ENCODE measurements at places on chromosomes 16 and 17.

- no peak for DNase-seq
Observed at GRCh38 chr17:35909408-35909807, 21.2 kb downstream of the RDM1 start.

DNA sequence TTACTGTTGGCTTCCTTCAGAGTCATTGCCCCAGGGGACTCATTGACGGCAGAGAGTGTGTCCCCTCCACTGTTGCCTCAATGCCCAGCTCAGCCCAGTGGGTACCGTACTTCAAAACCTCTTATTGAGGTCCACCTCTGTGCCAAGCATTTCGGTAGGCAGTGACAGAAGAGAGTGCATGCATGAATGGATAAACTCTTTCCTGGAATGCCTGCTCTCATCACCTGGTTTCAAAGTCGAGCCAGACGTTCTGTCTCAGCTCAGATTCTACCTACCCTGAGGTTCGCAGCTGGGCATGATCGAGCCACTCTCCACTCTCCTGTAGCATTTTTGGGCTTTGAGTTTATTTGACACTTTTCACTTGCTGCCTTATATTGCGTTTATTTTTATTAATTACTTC is 647.0 kb downstream of the MAF start:
- DNase-seq: no peak

- no peak for DNase-seq
Observed at GRCh38 chr17:35214192-35214591, 20.0 kb upstream of the SLC35G3 start.

GRCh38 chr17:55546991-55547664 is 35.9 kb upstream of the SMIM36 start:
- DNase-seq: no peak

- no peak for DNase-seq
Observed at GRCh38 chr16:84862804-84863480, 43.2 kb downstream of the CRISPLD2 start.

DNA sequence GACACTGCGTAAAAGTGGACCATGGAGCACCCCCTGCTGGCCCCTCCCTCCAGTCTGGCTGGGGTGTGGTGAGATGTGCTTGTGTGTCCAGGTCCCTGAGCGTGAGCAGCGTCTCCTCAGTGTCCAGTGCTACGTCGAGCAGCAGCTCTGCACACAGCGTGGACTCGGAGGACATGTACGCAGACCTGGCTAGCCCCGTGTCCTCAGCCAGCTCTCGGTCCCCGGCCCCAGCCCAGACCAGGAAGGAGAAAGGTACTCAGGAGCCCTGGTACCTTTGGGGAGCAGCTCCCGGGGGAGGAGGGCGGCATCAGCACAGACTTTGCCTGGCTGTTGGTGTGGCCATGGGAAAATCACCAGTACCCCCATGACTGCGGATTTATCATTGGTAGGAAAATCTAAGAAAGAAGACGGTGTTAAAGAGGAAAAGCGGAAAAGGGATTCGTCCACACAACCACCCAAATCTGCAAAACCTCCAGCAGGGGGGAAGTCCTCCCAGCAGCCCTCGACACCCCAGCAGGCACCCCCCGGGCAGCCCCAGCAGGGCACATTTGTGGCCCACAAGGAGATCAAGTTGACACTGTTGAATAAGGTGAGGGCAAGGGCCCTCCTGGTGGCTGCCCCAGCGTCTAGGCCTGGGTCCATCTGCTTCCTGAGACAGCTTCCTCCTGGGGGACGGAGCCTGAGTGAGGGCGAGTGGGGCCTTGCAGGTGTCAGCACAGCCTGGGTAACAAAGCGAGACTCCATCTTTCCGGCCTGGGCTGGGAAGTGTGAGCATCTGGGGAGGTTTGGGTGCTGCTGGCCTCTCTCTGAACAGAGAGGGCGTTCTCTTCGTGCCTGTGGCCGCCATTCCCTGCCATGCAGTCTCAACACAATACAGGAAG is 10.6 kb upstream of the IL17C start:
- DNase-seq: no peak

DNA sequence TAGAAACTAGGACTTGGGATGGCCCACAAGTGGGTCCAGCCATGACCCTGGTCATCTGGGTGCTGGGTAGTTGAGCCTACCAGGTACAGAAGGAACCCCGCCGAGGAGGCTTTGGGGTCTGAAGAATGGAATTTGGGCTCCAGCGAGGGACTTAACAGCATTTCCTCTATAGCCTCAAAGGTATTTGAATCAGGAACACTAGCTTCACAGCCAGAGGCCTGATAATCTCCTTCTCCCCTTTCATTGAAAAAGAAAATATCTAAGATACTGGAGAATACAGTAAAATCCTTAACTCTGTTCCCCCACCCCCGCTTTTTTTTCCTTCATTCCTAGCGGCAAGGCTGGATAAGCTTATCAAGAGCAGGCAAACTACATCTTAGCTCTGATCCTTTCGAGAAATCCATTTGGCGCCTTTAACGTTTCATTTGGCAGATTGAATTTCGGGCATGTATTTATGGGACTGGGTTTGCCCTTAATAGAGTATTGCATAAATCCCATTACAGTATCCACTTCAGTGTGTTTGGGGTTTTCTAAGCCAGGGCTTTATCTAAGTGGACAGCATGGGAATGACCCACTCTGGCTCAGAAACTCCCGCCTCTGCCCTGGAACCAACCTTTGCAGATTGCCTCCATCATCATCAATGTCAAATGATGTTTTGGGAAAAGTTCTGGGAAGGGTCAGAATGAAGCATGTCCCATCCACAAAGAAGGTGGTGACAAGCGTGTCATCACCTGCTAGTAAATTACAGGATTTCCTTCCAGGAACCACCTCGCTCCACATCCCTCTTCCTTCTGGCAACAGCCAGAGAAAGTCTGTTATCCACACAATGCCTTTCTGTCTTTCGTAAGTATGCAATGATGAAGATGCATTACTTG is 36.9 kb downstream of the XYLT1 start:
- no peak for DNase-seq

- DNase-seq: no peak
Observed at GRCh38 chr17:3049705-3050295, 13.6 kb downstream of the OR1D5 start.

- DNase-seq: no peak
Observed at GRCh38 chr16:54946909-54947308, 16.2 kb downstream of the IRX5 start.

DNA sequence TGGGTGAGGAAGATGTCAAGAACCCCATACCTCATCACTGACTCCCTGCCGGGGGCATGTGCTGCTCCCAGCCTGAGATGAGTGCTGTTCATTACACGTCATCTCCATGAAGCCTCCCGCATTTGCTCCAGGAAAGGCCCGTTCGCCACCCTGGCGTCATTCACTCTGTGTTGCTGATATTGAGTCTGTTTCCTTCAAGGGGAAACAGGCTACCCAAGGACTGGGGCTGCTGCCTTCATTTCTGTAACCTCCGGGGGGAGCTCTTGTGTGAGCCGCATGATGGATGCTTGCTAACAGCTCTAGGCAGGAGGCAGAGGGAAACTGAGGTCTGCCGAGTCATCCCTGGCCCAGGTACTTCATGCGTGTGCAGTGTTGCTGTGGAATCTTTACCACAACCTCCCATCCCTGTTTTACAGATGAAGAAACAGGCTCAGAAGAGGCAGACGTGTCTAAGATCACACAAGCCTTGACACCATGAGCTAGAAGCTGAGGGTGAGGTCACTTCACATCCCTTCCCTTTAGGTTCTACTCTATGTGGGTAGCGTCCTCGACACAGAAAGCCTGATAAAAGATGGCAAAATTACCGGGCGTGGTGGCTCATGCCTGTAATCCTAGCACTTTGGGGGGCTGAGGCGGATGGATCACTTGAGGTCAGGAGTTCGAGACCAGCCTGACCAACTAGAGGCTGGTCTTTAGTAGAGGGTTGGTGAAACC is 3.5 kb upstream of the ARMC5 start:
- no peak for DNase-seq

GRCh38 chr17:78313735-78314648 is 45.9 kb downstream of the SOCS3 start:
- DNase-seq: peak; percentile 19

Measured in brain (organoid and tissue), 16 donors.